ENCODE measurements at places on chromosomes 6 and 20.

GRCh38 chr20:54320148-54320607 is 112.3 kb downstream of the PFDN4 start:
- DNase-seq: no peak

DNA sequence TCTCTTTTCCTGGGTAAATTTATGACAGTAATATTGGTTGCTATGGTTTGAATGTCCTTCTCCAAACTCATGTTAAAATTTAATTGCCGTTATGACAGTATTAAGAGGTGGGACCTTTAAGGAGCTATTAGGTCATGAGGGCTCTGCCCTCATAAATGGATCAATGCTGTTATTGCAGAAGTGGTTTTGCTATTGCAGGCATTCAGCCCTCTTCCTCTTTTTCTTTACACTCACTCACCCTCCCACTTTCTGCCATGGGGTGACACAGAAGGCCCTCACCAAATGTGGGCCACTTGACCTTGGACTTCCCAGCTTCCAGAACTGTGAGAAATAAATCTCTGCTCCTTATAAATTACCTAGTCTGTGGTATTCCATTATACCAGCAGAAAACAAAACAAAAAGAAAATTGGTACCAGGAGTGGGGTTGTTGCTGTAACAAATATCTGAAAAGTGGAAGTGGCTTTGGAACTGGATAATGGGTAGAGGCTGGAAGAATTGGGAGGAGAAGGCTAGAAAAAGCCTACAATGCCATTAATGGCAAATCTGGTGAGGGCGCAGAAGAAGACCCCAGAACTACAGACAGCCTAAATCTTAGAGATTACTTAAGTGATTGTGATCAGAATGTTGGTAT is 24.8 kb upstream of the IGF2R start:
- DNase-seq: no peak

GRCh38 chr20:821046-821730 is 12.3 kb upstream of the FAM110A start:
- DNase-seq: no peak

DNA sequence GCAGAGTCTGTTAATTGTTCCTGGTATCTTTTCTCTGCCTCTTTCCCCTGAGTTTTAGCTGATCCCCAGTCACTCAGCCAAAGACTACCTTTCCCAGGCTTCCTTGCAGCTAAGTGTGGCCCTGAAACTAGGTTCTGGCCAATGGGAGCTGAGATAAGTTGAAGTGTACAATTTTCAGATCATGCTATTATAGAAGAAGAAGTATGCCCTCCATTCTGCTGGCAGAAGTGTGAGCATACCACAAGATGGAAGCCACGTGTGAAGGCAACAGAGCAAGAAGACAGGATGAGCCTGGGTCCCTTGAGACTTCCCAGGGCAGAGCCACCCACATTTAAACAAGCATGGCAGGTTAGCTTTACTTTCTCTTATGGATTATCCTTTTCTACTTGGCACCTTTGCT is 273.2 kb downstream of the HIVEP2 start:
- no peak for DNase-seq

- DNase-seq: no peak
Measured at GRCh38 chr20:19495905-19496703, 262.0 kb upstream of the RIN2 start.

GRCh38 chr6:55379471-55379870 is 52.2 kb downstream of the GFRAL start:
- no peak for DNase-seq

GRCh38 chr6:88869263-88870020 is 94.0 kb downstream of the RNGTT start:
- no peak for DNase-seq

DNA sequence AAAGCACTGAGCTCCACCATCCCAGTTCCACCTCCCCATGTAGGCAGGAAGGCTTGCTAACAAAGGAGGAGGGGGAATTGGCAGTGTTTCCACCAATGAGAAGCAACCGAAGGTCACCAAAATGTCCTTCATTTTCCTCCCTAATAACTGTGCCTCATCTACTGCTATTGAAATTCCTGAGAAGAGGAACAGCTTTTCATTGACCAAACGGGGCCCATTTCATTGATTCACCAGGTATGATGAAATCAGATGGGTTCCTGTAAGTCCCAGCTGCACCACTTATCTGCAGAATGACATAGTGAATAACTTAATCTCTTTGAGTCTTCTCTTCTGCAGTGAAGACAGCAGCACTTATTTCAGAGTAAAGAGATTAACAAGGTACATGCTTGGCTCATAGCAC is 17.3 kb downstream of the TREM1 start:
- no peak for DNase-seq

- no peak for DNase-seq
Measured at GRCh38 chr6:120077489-120077888, 727.9 kb upstream of the MAN1A1 start.

- DNase-seq: no peak
Measured at GRCh38 chr20:37575884-37576283, 48.2 kb upstream of the BLCAP start.

- DNase-seq: no peak
Measured at GRCh38 chr6:168877821-168878282, 375.8 kb downstream of the THBS2 start.

DNA sequence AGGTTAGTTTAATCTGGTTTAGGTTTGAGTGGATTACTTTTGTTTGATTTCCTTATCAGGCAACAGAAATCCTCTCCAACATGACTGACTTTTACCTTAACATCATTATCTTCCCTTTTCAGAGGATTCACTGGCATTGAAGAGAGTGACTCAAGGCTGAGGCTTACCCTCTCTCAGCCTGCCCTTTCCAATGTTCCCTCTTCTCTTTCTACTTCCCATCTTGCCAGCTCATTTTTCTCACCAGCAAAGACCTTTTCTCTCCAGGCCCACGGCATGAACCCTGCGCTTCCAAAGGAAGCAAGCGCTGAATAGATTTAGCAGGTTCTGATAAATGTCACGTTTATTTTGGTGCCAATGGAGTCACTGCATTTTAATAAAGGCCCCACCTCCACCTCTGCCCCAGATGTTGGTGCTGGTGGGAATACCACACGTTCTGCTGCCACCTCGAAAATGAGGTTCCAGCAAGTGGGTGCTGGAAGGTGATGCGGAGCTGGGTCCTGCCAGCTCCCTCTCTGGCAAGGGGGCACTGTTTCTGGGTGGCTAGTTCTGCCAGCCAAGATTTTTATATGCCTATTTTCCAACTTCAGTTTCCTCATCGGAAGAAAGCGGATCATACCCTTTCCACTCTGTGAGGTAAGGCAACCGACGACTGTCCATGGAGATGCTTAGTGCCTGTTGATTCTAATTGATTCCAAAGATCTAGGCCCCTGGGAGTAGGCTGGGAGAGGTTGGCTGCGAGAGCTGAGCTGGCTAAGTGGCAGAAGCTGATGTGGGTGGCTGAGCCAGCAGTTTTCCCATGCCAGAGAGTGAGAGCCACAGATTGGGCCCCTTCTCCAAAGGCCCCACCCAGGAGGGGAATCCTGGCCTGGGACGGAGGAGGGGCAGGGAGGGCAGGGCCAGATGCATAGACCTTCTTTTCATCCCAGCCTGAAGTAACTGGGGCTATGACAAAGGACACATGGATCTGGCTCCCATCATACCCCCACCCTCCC is 87.7 kb upstream of the MAFB start:
- no peak for DNase-seq

Data from 8988T (cell line).